ENCODE measurements at places on chromosomes 13 and 19.

GRCh38 chr19:38742296-38742695 lies 2.0 kb downstream of the CAPN12 start:
- no peak for DNase-seq

- DNase-seq = no peak
Observed at GRCh38 chr13:43484432-43485225, 302.1 kb downstream of the ENOX1 start.

- DNase-seq = no peak
Observed at GRCh38 chr13:40315416-40316064, 350.9 kb downstream of the FOXO1 start.

GRCh38 chr19:14368011-14368513 lies 13.2 kb upstream of the ADGRE5 start:
- DNase-seq = no peak

DNA sequence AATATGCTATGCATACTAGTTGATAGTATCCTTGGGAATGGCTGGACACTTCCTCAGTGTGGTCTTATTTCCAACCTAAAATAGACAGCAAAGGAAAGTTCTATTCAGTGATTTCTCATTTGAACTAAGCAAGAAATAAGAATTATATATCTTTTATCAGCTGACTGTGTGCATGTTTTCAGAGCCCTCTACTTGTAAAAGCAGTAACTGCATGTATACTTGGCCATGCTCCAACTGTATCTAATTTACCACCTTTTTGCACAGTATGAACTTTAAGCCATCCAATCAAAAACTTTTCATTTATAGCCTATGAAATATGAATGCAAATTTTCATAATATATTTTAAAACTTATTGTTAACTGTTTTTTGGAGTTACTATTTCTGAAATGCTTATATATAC lies 136.4 kb upstream of the PCDH9 start:
- no peak for DNase-seq

DNA sequence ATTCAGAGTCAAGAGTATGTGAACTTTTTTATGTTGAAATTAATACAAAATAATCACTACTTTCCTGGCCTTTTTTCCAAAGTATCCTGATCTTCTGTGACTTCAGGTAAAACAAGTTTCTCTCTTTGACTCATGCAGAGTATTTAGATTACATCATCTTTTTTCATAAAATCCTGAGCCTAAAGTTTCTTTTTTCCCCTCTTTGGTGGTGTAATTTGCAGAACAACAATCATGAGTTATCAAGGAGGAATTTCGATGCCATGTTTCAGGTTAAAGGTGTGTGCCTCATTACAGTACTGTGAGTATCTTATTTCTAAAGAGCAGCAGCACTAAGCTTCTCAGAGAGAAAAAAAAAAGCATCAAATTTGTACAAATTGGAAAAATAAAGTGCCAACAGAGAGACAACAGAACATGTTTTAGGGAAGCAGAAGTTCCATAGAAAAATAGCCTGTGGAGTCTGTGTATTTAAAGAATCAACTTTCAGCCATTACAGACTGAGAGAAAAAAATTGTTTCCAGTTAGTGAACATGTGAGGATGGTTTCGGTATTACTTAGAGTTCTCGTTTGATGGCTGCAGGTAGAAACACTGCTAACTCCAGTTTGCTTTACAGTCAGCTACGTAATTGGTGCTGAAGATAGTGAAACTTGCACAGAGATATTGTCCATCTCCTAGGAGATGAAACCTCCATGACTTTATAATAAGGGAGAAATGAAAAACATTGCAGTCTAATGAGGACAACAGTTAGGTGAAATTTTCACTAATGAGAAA lies 78.1 kb upstream of the PCDH9 start:
- no peak for DNase-seq

DNA sequence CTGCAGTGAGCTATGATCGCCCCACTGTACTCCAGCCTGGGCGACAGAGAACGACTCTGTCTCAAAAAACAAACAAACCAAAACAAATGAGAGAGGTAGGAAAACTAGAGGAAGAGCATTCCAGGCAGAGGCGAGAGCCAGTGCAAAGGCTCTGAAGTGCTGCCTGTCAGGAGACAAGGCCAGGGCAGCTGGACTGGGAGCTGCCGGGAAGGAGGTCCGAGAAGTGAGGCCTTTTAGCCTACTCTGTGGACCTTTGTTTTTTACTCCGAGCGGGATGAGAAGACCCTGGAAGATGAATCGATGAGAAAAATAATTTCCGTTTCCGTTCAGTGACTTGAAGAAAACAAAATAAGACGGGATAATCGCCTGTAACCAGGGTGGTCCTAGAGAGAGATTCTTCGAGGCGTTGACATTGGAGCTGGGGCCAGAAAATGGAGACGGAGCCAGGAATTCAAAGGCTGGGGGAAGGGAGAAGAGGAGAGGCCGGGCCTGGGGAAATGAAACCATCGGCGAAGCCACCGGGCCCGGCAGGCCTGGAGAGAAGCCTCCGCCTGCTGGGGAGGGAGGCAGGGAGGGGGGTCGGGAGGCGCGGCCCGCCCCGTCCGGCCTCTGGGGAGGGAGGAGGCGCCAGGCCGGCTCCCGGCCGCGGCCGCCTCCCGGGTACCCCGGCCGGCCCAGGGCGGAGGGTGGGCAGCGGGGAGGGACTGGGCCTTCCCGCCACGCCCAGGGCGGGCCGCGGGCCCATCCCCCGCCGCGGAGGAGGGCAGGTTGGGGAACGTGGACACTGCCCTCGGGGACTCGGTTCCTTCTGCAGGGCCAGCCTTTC lies 7.8 kb upstream of the SERTAD1 start:
- no peak for DNase-seq

GRCh38 chr19:49499030-49499670 lies 2.9 kb downstream of the RPS11 start:
- DNase-seq = no peak

DNA sequence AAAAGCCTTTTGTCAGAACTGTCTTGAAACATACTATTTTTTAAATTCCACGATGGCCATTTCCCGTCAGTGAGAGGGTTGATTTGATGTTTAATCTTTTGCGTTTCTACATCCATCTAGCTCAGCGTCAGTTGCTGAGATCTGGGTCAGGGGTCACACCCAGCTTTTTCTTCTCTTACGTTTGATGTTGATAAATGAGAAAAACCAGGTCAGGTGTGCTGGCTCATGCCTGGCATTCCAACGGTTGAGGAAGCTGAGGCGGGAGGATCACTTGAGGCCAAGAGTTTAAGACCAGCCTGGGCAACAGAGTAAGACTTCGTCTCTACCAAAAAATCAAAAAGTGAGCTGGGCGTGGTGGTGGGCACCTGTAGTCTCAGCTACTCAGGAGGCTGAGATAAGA lies 168.9 kb downstream of the PTPRS start:
- DNase-seq = no peak

DNA sequence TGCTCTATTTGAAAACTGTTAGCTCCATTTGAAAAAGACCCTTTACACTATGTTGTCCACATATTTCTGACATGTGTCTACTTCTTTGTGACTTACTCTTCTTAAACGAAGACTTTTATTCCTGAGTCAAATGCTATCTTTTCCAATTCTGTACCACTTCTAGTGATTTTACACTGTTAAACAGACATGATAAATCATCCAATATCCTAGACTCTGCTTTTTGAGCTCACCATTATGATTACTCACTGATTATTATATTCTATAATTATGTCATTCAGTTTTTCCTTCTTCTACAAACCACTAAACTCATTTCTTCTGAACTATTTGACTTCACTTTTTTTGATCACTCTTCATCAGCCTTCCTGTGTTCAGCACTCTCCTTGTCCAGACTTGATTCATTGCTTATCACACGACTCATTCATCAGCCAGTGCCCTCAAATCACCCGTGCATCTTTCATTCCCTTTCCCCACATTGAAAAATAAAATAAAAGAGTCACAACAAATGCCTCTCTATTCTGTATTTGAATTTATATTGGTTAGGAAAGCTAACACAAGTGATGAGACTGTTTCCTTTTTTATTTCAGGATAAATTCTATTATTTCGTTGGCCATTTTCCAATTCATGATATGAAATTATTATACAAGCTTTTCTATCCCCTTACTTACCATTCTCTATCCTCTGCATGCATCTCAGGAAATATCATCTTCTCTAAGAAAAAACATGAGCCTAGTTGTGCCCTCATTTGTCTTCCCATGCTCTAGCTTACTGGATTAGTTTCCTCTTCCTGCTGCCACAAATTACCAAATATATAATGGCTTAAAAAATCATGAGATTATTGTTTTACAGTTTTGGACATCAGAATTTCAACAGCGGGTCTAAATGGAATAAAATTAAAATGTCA lies 1482.1 kb upstream of the MIR17HG start:
- no peak for DNase-seq

- no peak for DNase-seq
Observed at GRCh38 chr19:13864667-13865570, 12.0 kb upstream of the NANOS3 start.

GRCh38 chr13:42083138-42083770 lies 34.8 kb downstream of the DGKH start:
- no peak for DNase-seq

DNA sequence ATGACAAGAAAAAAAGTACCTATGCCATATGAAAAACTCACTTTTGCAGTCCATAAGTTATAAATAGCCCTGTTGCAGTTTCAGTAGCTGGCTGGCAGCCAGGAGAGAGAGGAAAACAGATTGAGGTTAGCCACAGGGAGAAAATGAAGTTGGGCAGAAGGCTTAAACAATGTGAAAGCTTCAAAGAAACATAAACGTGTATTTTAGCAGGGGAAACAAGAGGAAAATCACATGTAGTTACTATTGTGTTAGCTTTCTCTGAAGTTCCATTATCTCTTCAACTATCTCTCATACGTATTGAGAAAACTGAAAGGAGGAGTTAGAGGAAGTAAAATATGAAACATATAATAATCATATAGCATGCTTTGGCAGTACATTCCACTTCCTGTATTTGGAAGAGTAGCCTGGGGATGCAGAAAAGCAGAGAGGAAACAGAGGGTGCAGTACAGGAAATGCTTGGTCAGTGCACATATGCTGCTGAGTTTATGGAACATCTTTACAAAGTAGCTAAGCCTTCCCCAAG lies 1551.1 kb downstream of the EFNB2 start:
- DNase-seq = no peak

DNA sequence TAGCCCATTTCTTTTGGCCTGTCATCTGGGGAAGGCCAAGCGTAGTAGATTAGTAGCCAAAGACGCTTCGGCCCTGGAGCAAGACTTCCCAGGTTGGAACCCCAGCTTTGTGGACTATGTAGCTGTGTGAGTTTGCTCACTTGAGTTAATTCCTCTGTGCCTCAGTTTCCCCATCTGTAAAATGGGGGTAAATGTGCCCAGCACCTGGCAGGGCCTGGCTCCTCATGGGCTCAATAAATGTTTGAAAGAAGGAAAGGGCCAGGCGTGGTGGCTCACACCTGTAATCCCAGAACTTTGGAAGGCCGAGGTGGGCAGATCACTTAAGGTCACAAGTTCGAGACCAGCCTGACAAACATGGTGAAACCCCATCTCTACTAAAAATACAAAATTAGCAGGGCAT lies 14.9 kb upstream of the HNRNPM start:
- no peak for DNase-seq

DNA sequence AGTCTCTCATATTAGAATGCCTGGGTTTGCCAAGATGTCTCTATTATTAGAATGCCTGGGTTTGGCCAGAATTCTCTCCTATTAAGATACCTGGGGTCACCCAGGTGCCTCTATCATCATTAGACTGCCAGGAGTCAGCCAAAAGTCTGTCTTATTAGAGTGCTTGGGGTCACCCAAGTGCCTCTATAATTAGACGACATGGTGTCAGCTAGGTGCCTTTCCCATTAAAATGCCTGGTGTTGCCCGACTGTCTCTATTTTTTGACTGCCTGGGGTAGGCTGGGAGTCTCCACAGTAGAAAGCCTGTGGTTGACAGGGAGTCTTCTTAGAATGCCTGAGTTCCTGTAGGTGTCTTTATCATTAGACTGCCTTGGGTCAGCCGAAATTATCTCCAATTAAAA lies 1536.6 kb downstream of the UQCRFS1 start:
- no peak for DNase-seq

- no peak for DNase-seq
Observed at GRCh38 chr13:33999811-34000605, 182.1 kb downstream of the RFC3 start.

DNA sequence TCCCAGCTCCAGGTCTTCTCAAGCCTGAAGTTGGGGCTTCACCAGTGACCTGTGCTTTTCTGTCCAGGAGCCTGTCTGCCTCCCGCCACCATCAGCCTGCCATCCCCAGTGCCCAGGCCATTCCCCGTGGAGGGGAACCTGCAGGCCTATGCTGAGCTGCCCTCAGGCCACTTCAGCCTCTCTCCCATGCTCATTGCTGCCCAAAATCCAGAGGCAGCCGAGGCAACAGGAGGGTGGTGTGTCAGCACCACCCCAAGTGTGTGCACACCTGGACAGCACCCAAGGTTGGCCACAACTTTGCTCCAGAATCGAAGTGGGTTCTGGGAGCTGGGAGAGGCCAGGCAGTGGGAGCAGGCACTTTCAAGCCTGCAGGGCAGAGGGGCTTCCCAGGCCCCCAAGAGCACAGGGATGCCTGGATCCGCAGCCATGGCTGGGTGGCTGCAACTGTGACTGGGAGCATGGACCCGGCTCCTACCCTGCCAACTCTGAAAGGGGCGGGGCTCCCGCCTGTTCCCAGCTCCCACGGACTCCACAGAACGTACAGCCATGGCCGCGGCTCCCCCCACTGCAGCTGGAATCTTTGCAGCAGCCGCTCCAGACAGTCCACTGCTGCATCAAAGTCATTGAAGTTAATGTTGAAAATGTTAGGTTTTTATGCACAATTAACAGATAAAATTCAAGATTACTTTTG lies 1747.0 kb downstream of the OLFM4 start:
- DNase-seq = no peak

DNA sequence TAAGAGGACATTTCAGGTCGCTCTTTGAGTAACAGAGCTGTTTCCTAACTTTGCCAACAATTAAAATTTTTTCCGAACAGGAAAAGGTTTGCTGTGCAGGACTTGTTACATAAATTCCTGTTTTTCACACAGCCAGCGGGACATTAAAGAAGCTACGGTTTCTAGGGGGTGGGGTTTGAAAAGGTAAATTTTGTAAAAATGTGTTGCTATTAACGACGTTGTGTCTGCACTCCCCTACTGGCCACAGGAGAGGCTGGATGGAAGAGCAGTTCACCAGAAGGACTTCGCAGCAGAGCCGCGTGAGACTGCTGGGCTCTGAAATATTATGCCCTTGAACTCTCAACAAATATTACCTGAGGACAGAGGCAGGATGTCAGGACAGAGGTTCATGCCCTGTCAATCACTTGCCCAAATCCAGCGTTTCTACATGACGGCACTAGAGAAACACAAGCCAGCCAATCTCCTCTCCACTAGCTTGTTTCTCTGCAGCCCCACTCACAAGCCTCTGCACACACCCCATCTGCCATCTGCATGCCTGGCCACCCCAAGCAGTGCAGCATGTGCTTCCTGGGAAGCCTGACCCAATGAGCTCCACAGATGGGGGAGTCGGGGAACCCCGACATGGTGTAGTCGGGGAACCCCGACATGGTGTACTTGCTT lies 102.0 kb downstream of the FOXO1 start:
- no peak for DNase-seq
